ENCODE measurements at places on chromosomes 5 and 9.

DNA sequence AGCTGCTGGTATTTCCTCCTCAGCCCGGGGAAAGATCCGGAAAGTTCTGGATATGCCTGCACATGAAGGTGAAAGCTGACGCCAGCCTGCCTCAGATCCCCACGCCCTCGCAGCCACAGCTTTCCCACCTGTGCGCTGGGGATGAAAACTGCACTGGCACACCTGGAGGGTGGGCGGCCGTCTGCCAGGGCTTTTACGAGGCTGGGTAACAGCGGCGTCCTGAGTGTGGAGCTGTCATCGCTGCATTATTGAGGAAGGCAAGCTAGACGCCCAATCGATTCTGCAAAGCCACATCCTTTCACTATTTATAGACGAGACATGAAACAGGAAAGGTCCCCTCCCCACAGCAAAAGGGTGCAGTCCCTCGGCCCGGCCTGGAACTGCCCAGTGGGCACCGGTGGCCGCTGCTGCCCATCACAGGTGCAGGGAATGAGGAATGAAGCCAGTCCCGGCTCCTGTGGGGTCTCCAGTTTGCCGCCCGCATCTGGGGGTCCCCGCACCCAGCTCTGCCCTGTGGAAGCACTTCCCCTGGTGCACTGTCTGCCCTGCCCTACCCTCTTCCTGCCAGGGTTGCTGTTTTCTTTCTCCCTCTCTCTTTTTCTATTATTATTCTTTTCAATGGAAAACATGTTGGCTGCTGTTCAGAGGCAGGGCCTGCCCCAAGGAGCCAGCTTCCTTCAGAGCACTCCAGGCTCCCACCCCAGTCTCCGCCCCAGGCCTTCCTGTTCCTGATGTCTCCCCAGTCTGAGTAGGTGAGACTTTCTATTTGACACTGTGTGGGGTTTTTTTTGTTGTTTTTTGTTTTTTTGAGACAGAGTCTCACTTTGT is 7.0 kb downstream of the NOTCH1 start:
- DNase-seq, result peak; percentile 90

- DNase-seq, result no peak
Measured at GRCh38 chr9:17789316-17789715, 210.4 kb downstream of the SH3GL2 start.

DNA sequence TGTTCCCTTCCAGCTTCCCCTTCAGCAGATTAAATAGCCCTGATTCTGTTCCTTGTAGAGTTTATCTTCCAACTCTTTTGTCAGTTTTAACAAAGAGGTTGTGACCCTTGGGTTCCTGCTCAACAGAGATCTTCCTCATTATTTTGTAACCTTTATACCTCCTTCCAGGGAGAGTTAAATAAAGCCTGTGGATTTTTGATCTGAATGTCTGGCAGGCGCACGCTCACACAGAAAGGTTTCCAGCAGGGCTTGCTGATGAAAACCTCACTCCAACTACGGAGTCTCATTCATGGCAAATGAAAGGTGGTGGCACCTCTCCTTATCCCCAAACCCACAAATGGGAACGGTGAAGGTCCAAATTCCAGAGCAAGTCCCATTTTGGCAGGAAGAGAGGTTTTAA is 129.0 kb downstream of the SREK1 start:
- no peak for DNase-seq

- no peak for DNase-seq
Measured at GRCh38 chr5:173919443-173919842, 31.3 kb downstream of the CPEB4 start.

DNA sequence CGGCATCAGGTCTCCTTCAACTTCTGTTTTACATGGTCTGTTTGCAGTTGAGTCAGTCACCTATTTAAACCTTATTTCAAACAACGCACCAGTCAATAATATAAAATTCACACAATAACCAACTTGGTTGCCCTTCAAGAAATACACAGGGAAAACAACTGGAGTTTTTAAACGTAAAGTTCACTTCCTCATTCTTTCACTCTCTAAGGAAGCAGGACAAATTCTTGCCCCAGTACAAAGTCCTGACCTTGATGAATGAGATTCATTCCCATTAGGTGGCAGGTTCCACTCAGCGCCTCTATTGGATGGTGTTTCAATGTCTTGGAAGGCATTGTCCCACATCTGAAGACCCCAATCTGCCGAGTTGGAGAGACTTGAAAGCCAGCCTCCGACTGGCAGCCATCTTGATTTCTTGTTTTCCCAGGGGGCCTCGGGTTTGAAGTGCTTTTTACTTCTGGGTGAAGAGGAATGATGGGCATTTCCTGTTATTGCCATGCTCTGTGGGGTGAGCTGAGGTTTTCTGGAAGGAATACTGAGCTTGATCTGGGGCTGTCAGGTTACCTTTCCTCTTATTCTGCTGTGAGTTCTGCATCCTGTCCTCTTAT is 105.0 kb downstream of the ACER2 start:
- DNase-seq, result no peak

- DNase-seq, result no peak
Measured at GRCh38 chr5:135568923-135569360, 9.8 kb downstream of the CXCL14 start.
